ENCODE measurements at places on chromosomes 12 and 14. TPM values are rescaled to one million over a fixed set of nuclear protein-coding genes. Genes with fewer than 3 reads are reported as not detected.

SNRNP35 gene
- total RNA-seq, result 13.1 TPM

BDKRB2 gene
- 49.1 TPM for total RNA-seq

SEC23A gene
- 205 TPM for total RNA-seq

PTPN11 gene
- 58.7 TPM for total RNA-seq

ZFHX2 gene
- total RNA-seq, result 0.39 TPM

KRT72 gene
- not detected for total RNA-seq
